ENCODE measurements at places on chromosomes 4 and X.

- DNase-seq, result no peak
Observed at GRCh38 chr4:40280586-40280985, 54.5 kb upstream of the CHRNA9 start.

DNA sequence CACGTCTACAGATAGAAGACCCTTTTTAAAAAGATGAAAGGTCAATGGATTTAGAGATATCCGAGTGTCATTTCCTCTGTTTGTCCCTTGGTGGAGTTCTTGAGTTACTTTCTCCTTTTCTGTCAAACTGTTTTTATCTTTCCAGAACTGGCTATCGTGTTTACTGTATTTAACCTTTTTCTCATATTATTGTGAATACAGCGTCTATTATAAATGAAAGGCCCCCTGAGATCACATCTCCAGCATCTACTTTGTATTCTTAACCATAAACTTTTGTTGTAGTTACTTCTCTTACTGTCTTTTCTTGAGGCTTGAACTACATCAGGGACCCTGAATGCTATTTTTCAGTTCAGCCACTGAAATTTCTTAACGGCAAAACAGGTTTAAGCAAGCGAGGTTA is 4.0 kb upstream of the PCDH7 start:
- peak; percentile 66 for DNase-seq

- no peak for DNase-seq
Observed at GRCh38 chrX:32448945-32449344, 762.4 kb downstream of the DMD start.

DNA sequence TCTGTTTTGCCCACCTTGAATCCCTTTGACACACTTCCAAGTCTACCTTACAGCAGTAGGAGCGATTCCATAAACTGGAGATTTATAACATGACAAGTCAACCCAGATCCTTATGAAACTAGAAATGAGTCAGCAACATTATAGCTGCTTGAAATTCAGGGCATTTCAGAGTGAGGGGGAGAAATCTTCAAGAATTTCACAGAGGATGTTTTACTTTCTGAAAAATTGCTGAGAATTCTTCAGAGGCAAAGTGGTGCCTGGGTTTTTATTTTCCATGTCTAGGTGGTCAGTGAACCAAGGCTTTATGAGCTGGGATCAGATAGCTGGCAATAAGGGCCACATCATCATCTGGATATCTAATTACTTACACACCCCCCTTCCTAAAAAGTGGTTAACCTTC is 119.8 kb downstream of the PPARGC1A start:
- no peak for DNase-seq

- no peak for DNase-seq
Observed at GRCh38 chr4:33616121-33616520, 2628.2 kb downstream of the ARAP2 start.
